GM23338 (cell line): ENCODE measurements at places on chromosomes 12 and 14. TPM values are rescaled to one million over a fixed set of nuclear protein-coding genes. Genes with fewer than 3 reads are reported as not detected.
A peak's percentile ranks its signal among the peaks of the same experiment; 100 is the strongest.

GRCh38 chr12:114501474-114501807 is 95.5 kb upstream of the TBX5 start:
- DNase-seq: no peak

DNA sequence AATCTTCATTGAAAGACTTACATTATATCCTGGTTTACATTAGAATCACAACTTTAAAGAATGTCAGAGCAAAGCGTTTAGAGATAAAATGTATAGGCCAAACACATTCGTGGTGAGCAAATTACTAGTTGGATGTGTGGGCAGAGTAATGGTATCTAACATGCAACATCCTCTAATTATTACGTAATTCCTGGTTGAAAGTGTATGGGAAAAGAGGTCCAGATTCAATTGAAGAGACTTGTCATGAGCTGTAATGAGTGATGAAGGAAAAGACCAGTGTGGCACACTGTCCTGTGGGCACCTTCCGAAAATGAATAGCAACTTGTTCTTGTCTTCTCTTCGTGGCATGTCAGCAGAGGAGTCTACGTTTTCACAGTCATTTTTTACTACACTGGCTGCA is 192.8 kb downstream of the LRIG3 start:
- no peak for DNase-seq

DNA sequence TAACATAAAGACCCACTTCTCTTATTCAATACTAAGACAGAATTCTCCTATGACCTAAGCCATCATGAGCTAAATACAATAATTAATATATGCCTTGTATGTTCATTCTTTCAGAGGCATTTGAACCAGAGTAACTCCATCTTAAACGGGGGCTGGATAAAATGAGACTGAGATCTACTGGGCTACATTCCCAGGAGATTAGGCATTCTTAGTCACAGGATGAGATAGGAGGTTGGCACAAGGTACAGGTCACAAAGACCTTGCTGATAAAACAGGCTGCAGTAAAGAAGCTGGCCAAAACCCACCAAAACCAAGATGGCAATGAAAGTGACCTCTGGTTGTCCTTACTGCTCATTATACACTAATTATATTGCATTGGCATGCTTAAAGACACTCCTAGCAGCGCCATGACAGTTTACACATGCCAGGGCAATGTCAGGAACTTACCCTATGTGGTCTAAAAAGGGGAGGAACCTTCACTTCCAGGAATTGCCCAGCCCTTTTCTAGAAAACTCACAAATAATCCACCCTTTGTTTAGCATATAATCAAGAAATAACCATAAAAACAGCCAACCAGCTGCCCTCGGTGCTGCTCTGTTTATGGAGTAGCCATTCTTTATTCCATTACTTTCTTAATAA is 260.7 kb downstream of the SSPN start:
- no peak for DNase-seq

DNA sequence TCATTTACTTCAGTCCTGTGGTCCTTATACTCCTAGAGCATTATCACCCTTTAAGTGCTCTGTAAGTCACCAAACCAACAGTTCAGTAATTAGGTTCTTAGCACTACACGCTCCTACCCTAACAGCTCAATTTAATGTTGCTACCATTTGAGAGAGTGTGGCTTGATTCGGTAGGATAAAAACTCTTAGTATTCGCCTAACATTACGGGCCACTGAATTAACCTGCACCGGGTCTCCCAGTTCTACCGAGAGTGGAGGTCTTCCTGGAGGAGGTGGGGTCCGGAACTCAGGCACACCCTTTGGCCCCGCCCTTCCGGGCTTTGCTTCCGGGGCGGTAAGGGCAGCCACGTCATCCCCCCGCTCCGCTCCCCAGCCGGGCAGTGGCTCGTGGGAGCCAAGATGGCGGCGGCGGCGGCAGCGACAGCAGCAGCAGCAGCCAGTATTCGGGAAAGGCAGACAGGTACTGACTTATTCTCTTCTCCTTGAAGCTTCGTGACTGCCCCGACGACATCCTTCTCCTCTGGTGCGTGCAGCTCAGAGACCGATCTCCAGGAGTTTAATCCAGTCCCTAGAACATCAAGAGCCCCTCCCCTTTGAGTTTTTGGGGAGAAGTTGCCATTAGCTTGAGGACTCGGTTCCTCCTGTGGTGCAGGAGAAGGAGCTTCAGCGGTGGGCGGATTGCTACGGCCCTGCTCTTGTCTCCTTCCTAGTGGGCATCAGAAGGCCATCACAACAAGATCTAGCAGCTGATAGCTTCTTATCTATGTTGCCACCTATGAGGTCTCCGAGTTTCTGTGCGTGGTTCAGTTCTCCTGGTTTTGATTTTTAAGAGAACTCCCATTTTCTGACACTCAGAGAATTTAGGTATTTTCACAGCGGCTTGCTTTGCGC is at the start of gene SCFD1:
Gene SCFD1 (plus strand): TSS at position 380 of the 891 bp plus-strand sequence. CDS start 20 bp downstream, at position 400.
- peak; percentile 98 for DNase-seq

- DNase-seq: no peak
These were observed 39.1 kb downstream of the TXNDC16 start for GRCh38 chr14:52513249-52513648.

GRCh38 chr12:47849261-47849660 is 29.6 kb upstream of the HDAC7 start:
- DNase-seq: no peak

GRCh38 chr14:50619569-50620141 is 48.5 kb downstream of the SAV1 start:
- peak; percentile 60 for DNase-seq

DNA sequence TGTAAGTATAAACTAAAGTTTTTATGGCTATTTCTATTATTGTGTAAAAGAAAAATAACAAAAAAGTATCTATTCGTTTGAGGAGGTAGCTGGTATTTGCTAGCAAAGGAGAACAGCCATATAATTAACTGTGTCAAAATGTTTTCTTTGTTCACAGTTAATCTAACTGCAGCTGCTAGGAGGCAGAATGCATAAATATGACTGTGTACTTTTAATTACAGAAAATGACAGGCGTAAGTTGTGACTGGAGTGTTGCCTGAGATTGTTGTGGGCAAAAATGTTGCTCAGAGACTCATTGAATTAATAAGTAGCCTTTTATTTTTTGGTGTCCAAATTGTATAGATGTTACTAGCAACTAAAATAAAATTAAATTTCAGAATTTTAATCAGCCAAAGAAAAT is 33.5 kb downstream of the PTPRO start:
- no peak for DNase-seq

GRCh38 chr12:124605150-124605882 is 37.9 kb upstream of the NCOR2 start:
- DNase-seq: no peak

- peak; percentile 25 for DNase-seq
These were observed 48.7 kb upstream of the ABCC9 start for GRCh38 chr12:21989819-21990412.

DNA sequence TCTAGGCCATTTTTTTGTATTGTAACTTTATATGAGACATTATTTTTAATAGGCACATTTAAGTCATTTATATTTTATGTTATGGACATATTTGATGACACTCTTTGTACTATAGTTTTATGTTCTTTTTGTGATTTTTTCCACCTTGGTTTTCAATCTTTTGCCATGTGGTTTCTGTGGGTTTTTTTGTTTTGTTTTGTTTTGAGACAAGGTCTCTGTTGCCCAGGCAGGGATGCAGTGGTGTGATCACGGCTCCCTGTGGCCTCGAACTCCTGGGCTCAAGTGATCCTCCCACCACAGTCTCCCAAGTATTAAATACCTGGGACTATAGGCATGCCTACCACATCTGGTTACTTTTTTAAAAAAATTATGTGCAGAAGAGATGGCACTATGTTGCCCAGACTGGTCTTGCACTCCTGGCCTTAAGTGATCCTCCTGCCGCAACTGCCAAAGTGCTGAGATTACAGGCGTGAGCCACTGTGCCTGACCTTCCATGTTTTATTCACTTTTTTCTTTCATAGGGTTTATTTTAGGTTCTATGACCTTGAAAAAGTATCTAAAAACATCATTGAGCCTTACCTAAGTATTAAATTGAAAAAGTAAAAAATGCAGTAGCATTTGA is 16.3 kb downstream of the MSRB3 start:
- DNase-seq: no peak

DNA sequence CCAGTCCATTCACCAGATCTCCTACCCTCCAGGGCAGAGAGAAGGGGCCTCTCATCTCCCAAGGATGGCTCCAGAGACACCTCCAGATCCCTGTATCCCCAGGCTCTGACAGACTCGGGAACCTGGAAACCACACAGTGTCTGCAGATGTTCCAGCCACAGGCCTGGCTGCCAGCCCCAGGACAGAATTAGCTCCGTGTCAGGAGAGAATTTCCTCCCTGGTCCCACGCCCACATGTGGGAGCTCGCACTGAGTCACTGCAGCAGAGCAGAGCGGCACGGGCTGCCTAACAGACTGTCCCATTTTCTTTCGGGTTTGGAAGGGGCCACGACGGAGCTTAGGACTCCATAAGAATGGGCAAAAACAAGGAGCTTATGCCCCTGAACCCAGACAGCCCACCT is 33.6 kb downstream of the CMKLR1 start:
- DNase-seq: no peak

DNA sequence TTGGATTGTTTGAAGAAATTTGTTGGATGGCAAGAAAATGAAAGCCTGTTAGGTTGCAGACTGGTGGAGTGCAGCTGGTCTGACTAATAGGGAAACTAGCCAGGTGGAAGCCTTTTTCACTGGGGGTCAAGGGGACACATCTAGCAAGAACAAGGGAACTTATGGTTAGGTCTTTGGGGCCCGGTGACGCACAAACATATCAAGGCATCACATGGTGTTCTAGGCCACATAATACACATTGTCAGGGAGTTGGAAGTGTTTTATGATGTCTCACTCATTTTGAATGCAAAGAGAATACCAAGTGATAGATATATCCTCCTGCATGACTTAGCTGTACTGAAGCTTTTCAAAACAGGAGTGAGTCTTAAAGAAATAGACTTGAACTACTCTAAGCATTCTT is 351.2 kb downstream of the KCNH5 start:
- no peak for DNase-seq

DNA sequence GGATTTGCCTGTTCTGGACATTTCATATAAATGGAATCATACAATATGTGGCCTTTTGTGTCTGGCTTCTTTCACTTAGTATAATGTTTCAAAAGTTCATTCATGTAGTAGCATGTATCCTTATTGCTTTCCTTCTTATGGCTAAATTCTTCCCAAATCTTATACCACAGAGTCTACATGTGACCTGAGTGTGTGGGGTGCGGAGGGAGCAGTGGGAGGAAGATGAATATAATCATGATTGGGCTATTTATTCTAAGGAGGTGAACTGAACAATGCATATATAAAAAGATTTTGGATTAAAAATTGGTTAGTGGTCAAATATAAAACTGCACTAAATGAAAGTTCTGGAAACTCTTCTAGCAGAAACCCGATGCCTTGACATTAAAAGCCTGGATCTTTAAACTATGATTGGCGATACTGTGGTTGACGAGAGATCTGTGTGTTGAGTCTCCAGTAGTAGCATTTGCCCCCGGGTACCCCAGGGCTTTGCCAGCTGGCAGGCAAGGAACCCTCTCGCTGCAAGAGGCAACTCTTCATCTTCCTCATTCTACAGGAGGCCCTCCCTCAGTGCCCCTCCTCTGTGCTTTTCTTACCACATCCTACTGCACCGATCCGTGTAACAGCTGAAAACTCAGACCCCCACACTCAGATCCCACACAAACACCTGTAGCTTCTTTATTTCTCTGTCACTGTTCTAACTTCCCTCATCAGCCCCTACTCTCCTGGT is 2.6 kb downstream of the CYP46A1 start:
- no peak for DNase-seq

DNA sequence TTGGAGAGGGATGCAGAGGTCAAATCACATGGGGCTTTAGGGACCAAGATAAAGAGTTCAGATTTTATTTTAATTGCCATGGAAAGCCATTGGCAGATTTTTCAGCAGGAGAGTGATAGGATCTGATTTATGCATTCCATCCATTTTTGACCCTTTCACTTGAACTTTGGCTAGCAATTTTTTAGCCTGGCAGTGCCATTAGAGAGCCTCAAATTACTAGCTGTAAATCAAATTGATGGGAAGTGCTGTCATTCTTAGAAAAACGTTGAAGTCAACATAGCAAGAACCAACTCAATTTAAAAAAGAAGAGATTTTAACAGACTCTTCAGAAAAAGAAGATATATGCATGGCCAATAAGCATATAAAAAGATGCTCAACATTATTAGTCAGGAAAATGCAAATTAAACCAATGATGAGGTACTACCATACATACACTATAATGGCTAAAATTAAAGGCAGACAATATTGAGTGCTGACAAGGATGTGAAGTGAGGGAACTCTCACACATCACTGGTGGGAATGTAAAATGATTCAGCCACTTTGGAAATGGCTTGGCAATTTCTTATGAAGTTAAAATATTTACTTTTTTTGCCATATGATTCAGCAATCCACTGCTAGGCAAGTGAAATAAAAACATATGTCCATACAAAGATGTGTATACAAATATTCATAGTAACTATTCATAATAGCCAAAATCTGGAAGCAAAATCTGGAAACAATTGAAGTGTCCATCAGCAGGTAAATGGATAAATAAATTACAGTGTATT is 89.7 kb downstream of the PTCSC3 start:
- DNase-seq: no peak

GRCh38 chr14:99233222-99234035 is 38.6 kb downstream of the BCL11B start:
- no peak for DNase-seq

DNA sequence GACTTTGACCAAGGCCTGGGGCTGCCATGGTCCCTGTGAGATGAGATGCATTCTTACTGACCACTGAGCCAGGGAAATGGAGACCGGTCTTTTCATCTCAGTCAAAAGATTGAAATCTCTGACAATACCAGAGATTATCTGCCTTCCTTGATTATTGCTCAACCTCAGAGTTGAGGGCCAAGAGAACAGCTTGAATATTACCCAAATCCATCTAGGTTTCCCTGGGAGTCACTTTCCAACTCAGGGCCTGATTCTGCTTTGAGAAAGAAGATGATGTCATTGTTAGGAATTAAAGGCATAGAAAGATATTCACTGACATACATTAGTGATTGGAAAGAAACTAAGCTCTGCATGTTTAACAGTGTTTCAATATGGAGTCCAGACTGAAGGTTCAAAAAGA is 515.9 kb upstream of the TBX3 start:
- DNase-seq: no peak

The PCK2 gene
- 103 and 112 TPM in 2 replicates for total RNA-seq

The MIP gene
- not detected in 2 replicates for total RNA-seq

The CCDC197 gene
- total RNA-seq: not detected in 2 replicates

The ALX1 gene
- 0.49 and 1.2 TPM in 2 replicates for total RNA-seq

The MDGA2 gene
- 1.2 and 1.7 TPM in 2 replicates for total RNA-seq

The KLHL33 gene
- 0.12 and 0.35 TPM in 2 replicates for total RNA-seq

The SLC8A3 gene
- 1.9 and 2.0 TPM in 2 replicates for total RNA-seq

The RNFT2 gene
- total RNA-seq: 19.7 and 22.9 TPM in 2 replicates

The SMIM41 gene
- total RNA-seq: 0.12 and 0.66 TPM in 2 replicates
